ENCODE measurements at places on chromosomes 2 and 18. TPM values are rescaled to one million over a fixed set of nuclear protein-coding genes. Genes with fewer than 3 reads are reported as not detected.
A peak's percentile ranks its signal among the peaks of the same experiment; 100 is the strongest.

The RNF152 gene
- 137 TPM for total RNA-seq

DNA sequence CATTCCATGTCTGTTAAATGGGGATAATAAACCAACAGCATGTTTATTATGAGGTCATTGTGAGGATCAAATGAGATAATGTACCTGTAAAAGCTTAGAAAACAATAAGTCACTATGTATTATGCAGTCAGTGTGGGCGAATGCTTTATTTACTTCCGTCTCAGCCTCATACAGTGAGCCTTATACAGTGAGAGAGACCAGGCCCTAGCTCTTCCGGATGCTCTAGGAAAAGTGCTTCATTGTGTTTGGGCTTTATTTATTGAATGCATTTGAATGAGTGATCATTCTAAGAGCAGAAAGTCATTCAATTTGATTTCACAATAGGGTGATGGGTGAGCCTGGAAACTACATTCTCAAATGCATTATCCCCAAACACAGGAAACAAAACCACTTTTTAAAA is 603.9 kb upstream of the FANCL start:
- H3K4me1 ChIP-seq: no peaks in the 10 kb centered on the region
- no peaks in the 10 kb centered on the region for H3K36me3 ChIP-seq
- no peak overlapping the region for H3K27ac ChIP-seq
- no peak overlapping the region for H3K4me3 ChIP-seq

- H3K27ac ChIP-seq: peak overlapping the region; percentile 9
- no peak for DNase-seq
- no peak overlapping the region for H3K4me3 ChIP-seq
- H3K4me1 ChIP-seq: peaks cover 30% of the 10 kb centered on the region
- H3K27me3 ChIP-seq: no peaks in the 10 kb centered on the region
Measured at GRCh38 chr18:47893939-47894699, 36.3 kb downstream of the SMAD2 start.

The ACOXL gene
- total RNA-seq: not detected

The DQX1 gene
- not detected for total RNA-seq

GRCh38 chr2:118371515-118371914 is 283.2 kb downstream of the INSIG2 start:
- no peak overlapping the region for H3K4me3 ChIP-seq
- H3K27me3 ChIP-seq: peaks cover 23% of the 10 kb centered on the region
- no peaks in the 10 kb centered on the region for H3K36me3 ChIP-seq
- DNase-seq: no peak
- H3K4me1 ChIP-seq: peaks cover 9% of the 10 kb centered on the region

All from chondrocyte (in vitro differentiated cells).